Omental fat pad (tissue), 4 donors: ENCODE measurements at places on chromosomes 6 and 20.

DNA sequence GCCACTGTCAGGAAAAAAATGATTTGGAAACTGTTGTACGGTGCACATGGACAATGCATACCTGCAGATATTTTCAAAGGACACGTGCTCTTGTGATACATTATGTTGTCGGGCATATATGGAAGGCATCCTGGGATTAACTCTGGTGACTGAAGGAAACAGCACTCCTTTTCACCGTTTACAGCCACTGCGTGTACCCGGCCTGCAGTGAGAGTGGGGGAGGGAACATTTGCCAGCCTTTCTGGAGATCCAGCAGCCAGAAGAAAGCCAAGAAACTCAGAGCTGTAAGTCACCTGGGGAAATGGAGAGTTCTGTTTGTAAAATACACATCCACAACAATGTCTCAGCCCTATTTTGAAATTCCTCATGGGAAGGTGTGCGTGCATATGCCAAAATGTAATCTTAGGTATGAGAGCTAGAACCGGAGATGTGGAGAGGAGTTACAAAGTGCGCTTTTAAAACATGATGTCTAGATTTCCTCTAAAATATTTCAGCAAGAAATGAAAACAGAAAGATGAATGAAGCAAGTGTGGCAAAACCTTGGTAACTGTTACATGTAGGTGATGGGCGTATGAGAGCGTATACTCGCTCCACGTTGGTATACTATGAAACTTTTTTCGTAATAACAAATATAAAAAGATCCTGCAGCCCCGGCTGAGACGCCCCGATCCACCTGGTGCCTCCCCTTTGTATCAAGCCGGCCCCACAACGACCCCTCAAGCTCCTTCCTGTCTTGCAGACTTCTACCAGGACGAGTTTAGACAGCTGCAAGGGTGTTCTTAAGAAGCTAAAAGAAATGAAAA, 8.6 kb upstream of the FOXF2 start:
- DNase-seq = no peak

DNA sequence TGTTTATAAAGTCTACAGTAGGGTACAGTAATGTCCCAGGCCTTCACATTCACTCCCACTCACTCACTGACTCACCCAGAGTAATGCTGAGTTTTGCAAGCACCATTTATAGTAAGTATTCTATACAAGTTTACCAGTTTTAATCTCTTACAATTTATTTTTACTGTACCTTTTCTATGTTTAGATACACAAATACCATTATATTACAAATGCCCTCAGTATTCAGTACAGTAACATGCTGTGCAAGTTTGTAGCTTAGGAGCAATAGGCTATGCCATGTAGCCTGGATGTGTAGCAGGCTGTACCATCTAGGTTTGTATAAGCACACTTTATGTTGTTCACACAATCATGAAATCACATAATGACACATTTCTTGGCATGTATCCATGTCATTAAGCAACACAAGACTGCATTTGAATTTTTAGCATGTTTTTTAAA, 673.6 kb downstream of the CD109 start:
- DNase-seq = no peak

GRCh38 chr6:32815115-32815514, 1.7 kb downstream of the HLA-DOB start:
- no peak for DNase-seq

GRCh38 chr20:56463428-56463827, 5.0 kb upstream of the RTF2 start:
- DNase-seq = no peak

- DNase-seq = no peak
These were observed 636 bp downstream of the RCAN2 start for GRCh38 chr6:46490425-46491200.

DNA sequence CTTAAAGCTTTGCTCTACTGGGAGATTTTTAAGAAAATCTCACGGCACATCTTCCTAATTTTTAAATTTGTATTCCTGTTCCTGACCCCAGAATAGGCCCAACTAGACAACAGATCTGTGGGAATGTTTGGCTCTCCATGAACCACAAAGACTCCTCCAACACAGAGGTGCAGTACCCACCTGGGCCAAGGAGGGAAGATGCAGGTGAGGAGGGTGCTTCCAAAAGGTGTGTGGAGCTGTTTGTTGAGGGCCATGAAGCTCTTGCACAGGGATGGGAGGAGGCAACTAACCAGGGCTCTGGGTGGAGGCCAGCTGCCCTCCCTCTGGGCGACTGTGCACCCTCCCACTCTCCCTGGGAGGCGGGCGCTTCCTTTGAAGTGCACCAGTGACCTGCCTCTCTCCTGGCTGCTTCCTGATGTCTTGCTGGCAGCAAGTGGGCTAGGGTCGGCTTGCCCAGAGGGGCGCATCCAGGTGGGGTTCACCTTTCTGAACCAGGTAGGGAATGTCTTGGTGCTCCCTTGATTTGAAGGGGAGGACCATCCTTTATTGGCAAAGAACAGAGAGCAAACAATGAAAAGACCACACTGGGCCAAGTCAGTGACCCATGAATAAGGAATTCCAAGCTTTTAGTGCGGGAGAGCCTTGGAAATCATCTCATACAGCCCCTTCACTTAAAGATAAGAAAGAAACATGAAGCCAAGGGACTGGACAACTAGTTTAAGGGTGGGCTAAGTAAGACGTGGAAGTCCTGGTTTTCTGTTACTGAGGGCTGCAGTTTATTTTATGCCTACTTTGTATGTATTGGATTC, 76.0 kb downstream of the ANKRD6 start:
- no peak for DNase-seq

- no peak for DNase-seq
These were observed 115.4 kb downstream of the CFAP61 start for GRCh38 chr20:20167698-20168097.
